Fibroblast of skin of left quadriceps (primary cell): ENCODE measurements at places on chromosomes 2 and 18.

DNA sequence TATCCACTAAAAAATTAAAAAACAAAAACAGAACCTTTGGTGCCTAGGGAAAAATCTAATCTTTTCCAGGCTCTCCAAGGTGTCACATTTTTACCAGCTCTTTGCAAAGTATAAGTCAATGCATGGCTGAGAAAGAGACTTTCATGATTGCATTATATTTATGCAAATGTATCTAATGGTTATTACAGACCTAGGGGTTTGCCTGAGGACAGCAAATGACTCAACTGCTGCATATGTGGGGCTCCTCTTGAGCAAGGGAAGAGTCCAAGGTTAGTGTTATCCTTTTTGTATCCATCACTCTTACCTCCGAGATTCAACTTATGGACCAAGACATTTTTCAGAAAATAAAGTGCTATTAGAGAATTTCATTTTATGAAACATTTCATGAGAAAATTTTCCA is 33.9 kb upstream of the RMP24 start:
- no peak for DNase-seq

GRCh38 chr18:66646609-66647008 is 42.7 kb upstream of the CDH19 start:
- DNase-seq = no peak

- no peak for DNase-seq
Observed at GRCh38 chr2:99619151-99619550, 129.3 kb upstream of the REV1 start.

DNA sequence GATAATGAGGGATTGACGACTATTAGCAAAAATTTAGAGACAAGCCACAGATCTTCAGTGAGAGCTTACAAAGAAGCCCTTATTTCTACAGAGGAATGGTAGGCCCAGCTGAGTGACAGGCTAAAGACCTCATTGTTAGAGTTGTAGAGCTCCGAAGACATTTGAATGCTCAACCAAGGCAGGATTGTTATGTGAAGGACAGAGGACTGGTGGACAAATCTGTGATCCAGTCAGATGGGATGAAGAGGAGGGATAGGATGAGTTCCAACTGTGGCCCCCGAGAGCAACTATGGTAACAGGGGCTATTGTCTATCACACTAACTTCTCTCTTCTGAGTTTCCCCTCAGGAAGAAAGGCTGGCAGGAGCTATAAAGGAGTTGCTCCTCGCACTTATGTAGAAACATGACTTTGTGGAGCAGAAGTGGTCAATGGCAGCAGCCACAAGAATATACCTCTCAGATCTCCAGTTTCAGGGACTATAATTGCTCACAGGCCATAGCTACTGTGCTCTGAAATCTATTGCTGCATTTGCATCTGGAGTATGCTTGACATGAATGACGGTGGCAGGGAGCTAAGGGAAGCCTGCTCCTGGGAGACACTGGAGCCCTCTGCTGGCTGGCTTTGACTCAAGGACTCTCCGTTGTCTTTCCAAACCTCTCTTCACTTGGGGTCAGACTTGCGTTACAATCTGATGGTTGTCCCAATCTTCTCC is 50.3 kb upstream of the GREB1L start:
- DNase-seq = peak; percentile 17

GRCh38 chr18:46609048-46609447 is 48.0 kb downstream of the LOXHD1 start:
- no peak for DNase-seq

DNA sequence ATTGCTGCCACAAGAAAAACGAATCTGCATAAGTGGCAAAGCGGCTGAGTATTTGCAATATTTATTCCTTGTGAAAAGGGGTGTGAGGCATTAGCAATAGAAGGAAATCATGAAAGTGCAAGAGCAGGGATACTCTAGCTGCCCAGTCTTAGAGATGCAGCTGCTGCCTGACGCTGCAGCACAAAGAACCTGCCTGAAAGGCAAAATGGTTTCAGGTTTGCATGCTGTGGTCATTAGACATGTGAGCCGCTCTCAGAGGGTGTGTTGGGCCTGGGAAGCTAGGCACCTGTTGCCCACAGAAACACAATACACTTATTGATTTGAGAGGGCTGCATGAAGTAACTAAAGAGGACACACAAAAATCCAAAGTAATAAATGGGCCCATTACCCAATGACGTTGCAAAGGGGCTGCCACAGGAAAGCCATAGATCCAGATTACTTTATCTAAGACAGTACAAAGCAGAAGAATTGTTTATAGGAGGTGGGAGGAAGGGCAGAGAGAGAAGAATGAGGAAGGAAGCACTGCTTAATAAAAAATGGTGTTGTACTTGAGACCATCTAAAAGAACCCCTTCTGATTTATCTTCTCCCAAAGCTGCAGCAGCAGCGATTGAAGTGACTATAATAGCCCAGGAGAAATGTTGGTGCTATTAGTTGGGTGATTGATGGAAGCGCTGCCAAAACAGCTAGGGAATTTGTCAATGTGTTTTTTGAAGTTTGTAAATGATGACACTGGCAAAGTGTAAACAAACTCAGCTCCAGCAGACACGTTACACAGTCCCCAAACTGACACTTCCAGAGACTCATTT is 492.4 kb upstream of the ACVR2A start:
- no peak for DNase-seq

- peak; percentile 33 for DNase-seq
Observed at GRCh38 chr2:111116843-111117597, 3.7 kb upstream of the BCL2L11 start.

GRCh38 chr2:179861416-179862067 is at the start of gene ZNF385B:
TSS of gene ZNF385B (minus strand) at chr2:179861612.
- no peak for DNase-seq

DNA sequence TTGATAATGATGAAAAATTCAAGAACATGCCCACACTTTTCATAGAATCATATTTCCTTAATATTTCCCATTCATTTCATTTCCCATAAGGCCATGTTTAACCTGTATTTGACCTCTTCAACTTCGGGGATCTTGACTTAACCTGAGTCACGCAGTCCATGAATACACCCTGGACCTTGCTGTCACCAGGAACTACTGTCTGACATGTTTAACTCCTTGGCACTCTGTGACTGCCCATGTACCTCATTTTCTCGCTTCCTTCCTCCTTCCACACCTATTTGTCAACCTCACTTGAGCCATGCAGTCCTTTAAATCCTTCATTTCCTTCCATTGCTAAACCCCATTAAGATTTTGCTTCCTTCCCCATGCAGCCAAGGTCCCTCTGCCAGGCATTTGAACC is 16.3 kb downstream of the ABCB11 start:
- no peak for DNase-seq

DNA sequence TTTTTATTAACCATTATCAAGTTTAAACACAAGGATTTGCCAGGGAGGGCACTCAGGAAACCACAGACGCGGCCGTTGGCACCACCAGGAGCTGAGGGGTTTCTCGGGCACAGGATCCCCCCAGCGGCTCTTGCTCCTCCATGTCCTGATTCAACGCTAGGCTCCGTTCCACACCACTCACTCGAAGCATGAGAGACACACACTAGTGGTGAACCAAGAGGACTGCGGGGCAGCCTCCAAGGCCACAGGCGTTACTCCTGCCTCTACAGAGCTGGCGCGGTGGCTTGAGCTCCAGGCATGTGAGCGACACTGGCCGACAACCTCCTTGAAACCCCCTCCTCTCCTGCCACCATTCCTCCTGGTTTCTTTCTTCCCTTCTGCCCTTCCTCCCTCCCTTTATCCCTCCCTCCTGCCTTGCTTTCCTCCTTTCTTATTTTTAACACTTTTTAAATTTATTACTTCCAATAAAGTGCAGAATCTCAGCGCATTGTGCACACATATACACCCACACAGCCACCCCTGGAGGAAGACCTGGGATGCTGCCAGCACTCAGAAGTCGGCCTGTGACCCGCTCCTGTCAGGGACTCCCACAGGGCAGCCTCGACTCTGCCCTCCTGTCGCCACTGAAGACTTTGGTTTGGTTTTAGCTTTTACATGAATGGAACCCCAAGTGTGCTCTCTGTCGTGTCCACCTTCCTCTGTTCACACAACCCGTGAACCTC is 21.7 kb downstream of the COX7A2L start:
- no peak for DNase-seq

DNA sequence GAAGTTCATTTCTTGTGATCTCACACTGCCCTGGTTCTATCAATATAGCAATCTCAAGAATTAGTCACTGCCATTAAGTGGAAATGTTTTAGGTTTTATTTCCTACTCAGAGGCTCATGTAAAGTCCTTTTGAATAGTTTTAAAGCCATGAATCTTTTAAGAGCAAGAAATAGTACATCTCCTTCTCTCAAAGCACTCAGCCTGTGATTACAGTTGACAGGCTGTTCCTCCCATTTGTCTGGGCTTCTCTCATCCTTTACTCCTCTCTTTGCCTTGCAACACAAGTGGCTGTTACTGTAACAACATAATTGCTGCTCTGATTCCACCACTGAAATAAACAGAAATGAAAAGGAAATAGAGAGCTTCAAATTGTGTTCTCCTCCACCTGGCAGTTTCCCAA is 18.4 kb downstream of the GRP start:
- no peak for DNase-seq

DNA sequence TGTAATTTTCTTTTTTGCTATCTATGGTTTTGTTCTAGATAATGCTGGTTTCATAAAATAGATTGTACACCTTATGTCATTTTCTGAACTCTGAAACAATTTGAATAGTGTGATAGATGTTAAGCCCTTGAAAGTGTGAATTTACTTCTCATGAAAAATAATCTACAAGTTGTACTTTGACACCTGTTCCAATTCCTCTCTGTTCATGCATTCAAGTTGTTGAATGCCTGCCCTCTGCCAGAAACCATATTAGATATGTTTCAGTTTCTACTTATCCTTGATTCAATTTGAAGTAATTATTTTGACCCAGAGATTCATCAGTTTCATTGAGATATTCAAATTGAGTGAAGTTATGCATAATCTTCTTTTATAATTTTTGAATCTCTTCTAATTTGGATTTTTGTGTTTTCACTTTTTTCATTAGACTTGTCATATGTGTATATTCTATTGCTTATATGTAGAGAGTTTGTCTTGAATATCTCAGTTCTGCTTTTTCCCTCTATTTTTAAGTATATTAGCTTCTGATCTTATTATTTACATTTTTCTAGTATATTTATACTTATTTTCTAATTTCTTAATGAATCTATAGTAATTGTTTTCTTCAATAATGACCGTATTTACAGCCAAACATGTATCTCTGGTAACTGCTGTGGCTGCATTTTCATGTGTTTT is 143.3 kb upstream of the TACR1 start:
- no peak for DNase-seq

GRCh38 chr18:41965634-41966255 is 10.7 kb downstream of the PIK3C3 start:
- no peak for DNase-seq

- peak; percentile 37 for DNase-seq
Observed at GRCh38 chr2:137168552-137168951, 403.2 kb downstream of the THSD7B start.

DNA sequence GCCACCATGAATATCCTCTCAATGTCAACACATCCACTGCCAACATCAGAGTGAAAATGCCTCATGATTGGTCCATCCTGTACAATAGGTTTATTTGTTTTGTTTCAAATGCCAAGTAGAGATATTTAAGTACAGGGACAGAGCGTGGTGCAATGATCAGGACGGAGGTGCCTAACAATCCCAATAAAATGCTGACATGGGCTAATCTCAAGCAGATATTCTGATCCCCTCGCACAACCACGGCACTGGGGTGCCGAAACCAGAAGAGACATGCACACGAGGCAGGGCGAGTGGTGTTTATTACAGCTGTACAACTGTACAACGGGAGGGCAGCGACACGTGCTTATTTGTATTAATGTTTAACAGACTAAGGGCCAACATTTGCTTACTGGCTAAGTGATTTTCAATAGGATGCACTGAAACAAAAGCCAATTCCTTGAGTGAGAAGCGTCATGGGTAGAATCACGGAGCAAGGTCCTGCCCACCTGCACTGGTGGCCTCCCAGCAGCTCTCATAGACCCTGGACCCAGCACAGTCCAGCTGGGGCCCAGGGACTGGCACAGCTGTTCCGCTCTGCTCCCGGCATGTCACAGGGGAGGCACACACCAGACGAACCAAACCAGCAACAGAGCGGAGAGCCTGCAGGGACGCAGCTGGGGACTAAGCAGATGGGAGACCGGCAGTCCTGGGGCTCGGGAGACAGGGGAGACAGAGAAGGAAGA is 101.4 kb downstream of the HDAC4 start:
- DNase-seq = no peak

DNA sequence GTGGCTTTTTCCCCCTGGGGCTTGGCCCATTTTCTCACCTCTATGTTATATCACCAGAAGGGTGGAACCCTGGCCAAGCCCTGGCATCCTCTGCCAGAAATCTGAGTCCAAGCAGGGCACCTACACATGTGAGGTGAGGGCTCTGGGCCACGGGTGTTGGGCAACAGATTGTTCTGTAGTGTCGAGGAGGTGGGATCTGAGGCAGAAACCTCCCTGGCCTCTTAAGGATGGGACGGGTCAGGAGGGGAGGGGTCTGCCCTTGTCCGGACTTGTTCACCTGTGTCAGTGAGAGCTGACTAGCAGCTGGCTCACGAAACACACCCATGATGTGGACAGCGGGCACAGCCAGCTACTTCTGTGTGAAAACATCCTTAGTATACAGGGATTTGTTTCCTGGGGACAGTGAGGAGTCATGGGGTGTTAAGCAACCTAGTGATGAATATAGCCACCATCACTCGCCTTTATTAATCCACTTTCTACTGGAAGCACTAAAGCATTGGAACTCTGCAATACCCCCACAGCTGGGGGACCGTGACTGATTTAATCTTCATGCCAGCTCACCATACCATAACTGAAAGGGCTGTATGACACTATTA is 35.6 kb downstream of the EPAS1 start:
- DNase-seq = no peak

DNA sequence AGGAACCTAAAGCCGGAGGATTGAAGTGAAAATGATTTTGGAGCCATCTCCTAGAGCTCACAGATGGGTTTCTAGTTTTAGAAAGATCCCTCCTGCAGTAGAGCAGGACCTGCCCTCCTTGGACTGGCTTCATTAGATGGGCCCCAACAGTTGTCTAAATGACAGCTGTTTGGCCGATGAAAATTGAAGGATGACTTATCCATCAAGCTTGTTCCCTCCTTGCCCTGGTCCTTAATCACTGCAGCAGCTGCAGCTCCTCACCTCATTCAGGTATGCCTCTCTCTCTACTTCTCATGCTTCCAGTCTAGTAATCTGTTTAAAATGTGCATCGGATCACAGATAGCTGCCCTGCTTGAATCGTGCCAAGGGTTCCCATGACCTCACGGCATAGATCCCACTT is 677.6 kb downstream of the BCL11A start:
- DNase-seq = no peak

- DNase-seq = peak; percentile 5
Observed at GRCh38 chr2:200662727-200663126, 76.9 kb downstream of the AOX1 start.

DNA sequence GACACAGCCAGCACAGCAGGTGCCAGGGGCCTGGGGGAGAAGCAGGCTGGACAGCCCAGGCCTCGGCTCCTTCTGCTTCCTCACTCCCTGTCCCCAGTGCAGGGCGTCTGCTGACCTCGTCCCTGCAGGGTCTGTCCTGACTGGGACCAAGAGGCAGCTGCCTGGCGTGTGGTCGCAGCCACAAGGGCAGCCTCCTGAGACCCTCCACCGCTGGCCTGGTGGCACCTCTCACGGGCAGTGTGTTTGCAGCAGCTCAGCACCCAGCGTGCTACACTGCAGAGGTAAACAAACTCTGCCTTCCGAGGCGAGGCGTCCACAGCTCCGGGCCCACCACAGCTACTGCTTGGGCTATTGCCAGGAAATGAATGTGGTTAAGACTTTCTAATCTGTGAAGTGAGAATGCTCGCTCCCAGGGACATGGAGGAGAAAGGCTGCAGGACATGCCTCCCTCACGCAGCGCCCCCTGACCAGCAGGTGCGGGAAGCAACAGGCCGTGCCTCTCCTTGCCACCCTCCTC is 46.1 kb upstream of the HPCAL1 start:
- DNase-seq = no peak
